Stimulated activated CD8-positive, alpha-beta memory T cell treated with anti-CD3 and anti-CD28 coated beads, Interleukin-4, amount 100 ng/mL, for 1 hour (primary cell): ENCODE measurements at places on chromosomes 7 and 10.

- DNase-seq = no peak
Measured at GRCh38 chr7:25578991-25579777, 350.9 kb upstream of the NPVF start.

GRCh38 chr10:12649012-12649584, 299.8 kb downstream of the CAMK1D start:
- DNase-seq = no peak

DNA sequence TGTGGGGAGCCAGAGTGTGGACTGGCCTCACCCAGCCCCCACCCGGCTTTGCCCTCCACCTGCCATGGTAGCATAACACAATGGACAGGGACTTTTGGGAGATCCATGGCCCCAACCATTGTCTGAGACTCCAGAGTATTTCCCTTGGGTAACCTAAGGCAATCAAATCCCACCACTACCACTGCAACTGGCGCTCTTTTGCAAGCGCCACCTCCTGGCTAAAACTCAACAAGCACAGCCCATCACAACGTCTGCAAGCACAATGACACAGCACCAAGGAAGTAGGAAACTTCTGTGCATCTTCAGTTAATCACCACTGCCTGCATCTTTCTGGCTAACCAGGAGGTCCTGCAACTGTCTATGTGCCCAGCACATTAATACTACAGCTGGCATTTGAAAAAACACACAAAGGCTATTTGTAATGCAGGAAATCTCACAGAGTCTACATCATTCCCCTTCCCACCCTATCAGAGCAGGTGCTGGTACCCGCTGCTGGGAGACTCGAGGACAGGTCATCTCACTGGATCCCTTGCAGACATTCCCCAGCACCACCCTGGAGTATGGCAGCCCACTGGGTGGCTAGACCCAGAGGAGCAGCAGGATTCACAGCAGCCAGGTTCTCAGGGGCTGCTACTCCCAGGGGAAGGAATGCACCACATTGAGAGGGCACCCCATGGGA, 27.7 kb downstream of the ANKRD26 start:
- DNase-seq = no peak

DNA sequence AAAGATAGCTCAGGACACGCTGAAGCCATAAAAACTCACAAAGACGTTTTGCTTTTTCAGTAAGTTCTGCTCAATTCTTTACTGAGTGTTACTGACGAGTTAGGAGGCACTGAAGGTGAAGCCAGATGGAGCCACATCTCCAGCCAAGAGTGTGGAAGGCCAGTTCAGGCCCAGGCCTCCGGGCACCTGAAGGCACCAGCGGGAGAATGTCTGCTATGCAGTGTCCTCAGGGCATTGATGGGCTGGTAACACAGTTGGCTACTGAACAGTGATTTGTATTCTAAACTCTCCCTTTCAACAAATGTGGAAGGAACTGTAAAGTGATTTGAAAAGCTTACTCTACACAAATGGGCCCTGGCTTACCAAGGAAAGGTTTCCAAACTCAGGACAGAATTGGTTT, 64.8 kb upstream of the SVIL start:
- DNase-seq = no peak

DNA sequence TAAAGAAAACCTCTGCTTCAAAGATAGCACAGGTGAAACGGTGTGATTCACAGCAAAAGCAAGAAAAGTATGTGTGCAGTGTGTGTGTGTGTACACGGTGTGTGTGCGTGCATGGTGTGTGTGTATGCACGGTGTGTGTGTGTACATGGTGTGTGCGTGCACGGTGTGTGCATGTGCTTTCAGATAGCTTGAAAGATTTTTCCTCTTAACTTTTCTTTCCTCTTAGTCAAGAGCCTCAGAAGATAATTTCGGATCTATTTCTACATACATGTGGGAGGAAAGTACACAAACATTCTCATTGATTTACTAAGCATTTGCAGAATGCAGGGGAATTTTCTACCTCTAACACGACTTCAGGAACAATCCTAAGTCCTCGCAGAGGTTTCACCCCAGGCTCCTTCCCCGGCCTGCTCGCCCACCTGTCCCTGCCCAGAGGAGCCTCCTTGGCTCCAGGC, 2.9 kb downstream of the FGFR2 start:
- no peak for DNase-seq

DNA sequence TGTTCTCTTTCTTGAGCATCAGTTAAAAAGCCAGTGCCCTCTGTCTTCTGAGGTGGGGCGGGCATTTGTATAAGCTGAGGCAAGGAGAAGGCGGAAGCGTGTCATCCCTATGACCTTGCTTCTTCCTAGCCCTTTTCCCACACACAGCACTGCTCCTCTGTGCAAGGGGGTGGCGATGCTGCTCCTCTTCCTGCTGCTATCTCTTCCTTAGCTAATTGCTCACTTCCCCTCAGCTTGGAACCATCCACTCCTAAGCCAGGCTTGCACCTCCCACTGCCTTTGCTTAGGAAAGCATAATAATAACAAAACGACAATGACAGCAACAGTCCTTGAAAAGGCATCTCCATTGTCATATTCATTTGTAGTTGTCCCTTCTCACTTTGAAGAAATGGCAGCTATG, 366.9 kb downstream of the PHTF2 start:
- no peak for DNase-seq

DNA sequence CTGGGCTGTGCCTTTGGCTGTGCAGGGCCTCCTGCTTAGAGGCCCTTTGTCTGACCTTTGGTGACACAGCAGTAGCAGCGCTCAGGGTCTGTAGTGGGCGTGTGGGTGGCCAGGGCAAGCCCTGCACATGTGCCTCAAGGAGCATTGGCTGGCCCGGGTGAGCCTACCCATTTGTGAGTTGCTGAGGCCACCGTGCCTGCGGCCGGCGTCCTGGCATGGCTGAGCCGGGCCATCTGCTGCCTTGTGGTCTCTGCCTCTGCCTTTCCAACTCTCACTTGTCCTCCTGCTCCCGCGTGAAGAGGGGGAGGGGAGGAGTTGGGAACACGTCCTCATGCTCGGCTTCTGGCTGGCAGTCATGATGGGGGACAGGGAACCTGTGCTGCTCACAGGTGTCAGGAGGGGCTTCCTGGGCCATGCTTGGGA, 9.2 kb upstream of the ORAI2 start:
- DNase-seq = no peak

DNA sequence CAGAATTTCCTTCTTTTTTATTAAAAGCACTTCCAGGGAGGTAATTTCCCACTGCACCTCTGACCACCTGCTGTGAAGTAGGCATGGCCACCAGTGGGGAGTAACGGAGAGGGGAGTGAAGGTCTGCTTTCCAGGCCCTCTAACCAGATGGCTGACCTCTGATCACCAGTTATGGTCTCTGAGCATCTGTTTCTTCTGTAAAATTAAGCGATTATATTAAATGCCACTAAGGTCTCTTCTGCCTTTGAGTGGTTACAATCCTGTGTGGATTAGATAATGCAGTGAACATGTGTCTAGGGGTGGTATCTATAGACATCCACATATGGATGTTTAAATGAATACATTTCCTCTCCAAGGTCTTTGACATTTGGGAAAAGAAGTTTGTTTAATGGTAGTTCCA, 199.6 kb downstream of the HERPUD2 start:
- DNase-seq = no peak

- no peak for DNase-seq
Measured at GRCh38 chr10:105017116-105017515, 376.0 kb downstream of the SORCS3 start.

DNA sequence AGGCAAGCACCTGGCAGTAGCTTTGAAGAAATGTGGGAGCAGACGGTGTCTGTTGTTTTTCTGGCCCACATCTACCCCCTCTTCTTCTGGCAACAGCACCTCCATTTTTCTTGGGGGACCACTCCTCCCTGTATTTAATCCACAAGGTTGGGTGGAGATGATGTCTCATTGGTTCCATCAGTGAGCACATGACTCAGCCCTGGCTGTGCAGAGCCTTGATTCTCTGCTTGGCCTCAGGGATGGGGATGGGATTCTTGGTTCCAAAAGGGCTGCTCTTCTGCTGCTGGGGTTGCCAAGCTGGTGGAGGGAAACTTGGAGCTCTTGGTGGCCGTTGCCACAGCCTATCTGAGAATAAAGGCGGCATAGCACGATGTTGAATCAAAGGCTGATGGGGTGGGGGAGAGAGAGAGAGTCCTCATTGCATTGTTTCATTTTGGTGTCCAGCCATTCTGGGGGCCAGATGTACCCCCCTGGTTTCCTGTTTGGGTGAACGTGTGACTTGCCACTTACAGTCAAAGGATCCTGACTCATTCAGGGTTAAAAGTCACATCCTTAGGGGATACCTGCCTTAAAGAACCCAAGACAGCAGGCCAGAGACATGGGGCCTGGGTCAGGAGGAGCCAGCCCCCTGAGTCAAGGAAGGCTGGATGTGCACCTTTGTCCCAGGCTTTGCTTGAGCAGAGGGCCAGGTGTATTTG, 25.9 kb downstream of the GRK5 start:
- no peak for DNase-seq

DNA sequence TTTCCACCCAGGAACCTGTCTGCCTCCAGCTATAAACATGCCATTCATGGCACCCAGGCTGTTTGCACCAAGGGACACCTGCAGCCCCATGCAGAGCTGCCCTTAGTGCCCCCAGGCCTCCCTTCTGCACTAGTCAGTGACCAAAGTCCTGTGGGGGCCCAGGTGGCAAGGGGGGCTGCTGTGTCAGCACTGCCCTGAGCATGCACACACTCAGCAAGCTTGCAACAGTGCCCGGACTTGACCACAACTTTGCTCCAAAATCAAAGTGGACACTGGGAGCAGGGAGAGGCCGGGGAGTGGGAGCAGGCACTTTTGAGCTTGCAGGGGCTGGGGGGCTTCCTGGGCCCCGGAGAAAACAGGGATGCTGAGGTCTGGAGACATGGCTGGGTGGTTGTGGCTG, 192.9 kb upstream of the MBL2 start:
- no peak for DNase-seq

DNA sequence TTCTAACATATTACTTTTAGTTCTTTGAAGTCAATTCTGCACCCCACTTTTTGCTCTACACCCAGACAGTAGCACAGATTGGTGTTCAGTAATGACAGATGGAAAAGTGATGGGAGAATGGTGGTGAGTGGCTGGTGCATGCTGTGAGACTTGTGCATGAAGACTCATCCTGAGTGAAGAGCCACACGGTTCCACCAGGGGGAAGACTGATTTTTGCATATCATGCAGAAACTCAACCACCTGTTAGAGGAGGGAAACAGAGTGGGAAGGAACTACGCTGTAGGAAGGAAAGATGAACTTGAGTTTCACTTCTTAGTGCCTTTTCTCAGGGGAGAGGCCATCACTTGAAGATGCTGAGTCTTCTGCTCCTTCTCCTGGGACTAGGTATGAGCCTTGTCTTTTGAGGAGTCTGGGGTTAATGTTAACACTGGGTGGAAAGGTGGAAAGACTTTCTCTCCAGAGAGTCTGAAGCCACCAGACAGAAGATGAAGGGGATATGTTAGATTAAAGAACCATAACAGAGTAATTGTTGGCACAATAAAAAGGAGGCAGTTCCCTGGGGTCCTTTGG, 9.3 kb upstream of the PRSS1 start:
- DNase-seq = no peak

GRCh38 chr10:46106410-46107255, 60.6 kb upstream of the MSMB start:
- no peak for DNase-seq

- no peak for DNase-seq
Measured at GRCh38 chr7:12650080-12650479, 37.4 kb upstream of the ARL4A start.

GRCh38 chr10:64659311-64659710, 1138.1 kb downstream of the REEP3 start:
- no peak for DNase-seq

DNA sequence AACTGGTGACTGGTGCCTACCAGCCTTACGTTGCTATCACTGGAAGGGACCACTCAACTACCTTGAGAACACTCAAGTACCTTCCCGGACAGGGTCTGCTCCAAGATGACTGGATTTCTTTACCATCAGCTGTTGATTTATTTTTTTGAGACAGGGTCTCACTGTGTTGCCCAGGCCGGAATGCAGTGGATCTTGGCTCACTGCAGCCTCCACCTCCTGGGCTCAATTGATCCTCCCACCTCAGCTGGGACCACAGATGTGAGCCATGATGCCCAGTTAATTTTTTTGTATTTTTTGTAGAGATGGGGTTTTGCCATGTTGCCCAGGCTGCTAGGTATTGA, 45.2 kb upstream of the DLG5 start:
- no peak for DNase-seq

GRCh38 chr10:80167471-80168161, 35.1 kb downstream of the PLAC9 start:
- DNase-seq = no peak

GRCh38 chr7:1354661-1355567, 104.4 kb downstream of the MICALL2 start:
- no peak for DNase-seq

DNA sequence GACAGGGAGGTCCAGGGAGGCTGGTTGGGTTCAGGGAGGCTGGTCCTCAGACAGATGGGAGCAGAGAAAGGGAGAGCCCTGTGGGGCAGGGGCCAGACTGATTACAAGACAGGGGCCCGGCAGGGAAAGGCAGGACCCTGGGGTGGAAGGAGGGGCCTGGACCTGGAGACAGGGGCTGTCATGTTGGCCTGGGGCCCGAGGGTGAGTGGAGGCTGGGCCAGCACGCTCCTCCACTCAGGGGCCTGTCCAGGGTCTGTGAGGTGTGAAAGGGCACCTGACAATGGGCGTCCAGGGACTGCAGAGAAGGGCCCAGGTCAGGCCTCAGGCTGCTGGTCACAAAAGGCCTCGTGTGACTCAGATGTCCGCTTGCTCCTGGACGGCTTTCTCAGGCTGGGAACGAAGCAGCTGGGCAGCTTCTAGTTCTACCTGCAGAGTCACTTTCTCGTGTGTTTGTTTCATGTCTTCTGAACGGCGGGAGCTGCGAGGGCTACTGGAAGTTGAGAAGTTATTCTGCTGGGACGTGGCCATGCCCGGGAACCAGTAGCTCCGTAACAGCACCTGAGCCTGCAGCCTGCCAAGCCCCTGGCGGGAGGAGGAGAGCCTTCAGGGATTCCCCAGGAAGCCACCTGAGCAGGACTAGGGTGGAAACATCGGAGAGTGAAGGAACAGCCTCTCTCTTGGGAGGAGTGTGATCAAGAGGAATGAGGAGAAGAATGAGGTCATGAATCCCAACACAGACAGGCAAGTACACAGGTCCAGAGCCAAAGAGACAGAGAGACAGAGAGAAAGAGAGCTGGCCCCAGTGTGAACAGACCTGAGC, 65.8 kb downstream of the KLF6 start:
- no peak for DNase-seq

GRCh38 chr7:34425631-34426384, 232.2 kb upstream of the NPSR1 start:
- DNase-seq = no peak

DNA sequence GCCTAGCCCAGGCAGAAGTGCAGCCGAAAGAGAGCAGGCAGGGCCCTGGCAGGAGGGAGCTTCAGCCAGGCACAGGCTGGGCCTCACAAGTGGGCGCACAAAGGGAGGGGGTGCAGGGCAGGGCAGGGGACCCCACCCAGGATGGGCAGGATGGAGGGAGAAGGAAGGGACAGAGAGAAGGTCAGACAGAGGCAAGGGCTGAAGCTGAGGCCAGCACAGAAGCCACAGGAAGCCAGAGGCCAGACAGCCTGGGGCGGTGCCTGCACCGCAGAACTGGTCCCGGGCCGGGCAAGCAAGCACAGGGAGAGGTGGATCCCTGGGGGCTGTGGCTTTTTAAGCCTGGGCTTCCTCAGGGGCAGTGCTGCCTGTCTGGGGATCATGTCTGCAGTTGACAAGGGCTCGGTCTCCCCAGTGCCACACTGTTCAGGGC, 16.7 kb downstream of the NOS3 start:
- DNase-seq = no peak

- no peak for DNase-seq
Measured at GRCh38 chr7:38539477-38540081, 91.6 kb downstream of the AMPH start.

- DNase-seq = no peak
Measured at GRCh38 chr10:86335831-86336230, 30.8 kb downstream of the GRID1 start.

GRCh38 chr7:137283153-137283552, 60.4 kb downstream of the PTN start:
- no peak for DNase-seq
